ENCODE measurements at places on chromosomes 5 and 9.
A peak's percentile ranks its signal among the peaks of the same experiment; 100 is the strongest.

GRCh38 chr5:58149746-58150145 lies 310.1 kb downstream of the PLK2 start:
- DNase-seq: no peak

- no peak for DNase-seq
These were observed 188.2 kb downstream of the TRIO start for GRCh38 chr5:14331386-14331781.

GRCh38 chr5:14582797-14583137 lies 1.2 kb downstream of the OTULINL start:
- no peak for DNase-seq

DNA sequence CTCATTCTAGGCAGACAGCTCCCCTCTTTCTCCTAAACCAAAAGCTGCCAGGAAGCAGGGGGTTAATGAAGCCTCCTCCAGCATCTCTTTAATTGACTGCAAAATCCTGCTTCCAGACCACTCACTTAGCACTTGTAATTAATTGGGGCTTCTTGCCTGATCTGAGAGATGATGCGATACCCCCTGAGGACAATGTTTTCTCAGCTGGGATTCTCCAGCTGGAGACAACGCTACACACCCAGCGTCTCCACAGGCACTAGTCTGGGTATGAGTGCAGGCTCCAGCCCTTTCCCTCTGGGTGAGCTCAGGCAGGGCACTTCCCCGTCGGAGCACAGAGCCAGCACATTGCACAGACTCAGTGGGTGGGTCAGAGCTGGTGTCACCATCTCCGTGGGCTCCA lies 16.1 kb downstream of the CPLX2 start:
- DNase-seq: no peak

DNA sequence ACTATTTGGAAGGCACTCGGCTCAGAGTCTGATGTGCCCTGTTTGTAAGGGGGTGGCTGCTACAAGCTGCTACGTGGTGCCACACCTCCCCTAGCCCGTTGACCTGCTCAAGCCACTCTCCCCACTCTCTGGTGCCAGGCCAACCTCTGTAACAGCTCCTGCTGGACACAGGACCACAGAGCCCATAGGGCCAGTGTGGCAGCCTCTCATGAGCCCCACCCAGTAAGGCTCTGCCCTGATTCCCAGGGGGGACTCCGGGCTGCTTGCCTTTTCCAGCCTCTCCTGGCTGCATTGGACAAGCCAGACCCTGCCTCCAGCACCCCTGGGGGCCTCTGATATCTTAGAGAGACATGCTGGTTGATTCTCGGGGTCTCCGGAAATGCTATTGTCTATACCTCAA lies 53.3 kb upstream of the ANGPTL2 start:
- no peak for DNase-seq

- DNase-seq: peak; percentile 64
These were observed 240.4 kb upstream of the RAI14 start for GRCh38 chr5:34415559-34416198.

DNA sequence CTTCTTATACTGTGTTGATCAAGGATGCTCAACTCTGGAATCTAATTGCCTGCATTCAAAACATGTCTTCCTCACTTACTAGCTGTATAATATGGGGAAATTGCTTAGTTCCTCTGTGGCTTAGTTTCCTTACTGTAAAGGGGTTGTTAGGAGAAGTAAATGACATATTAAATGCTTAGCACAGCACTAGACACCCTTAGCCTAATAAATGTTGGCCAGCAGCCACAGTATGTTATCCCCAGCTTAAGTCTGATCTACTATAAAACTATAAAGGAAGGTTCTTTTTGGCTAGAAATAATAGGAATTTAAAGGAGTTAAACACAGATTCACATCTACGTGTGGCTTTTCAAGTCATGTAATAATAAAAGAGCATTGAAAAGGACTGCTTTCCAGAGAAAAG lies 232.4 kb downstream of the PCSK1 start:
- no peak for DNase-seq

DNA sequence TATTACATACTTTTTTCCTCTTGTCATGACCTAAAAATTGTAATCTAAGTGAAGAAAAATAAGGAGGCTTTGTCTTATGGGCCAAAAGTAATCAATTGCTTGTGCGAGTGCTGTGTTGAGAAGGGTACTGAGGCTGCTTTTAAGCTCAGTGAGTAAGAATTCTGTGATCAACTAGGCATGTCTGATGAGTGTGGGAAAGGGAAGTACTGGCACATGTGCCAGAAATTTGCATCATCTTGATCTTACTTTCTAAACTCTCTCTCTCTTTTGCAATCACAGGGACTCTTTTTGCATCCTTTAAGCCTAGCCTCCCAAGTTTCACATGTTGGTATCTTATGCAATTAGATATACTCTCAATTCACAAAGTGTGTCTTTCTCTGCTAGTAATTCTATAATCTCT lies 329.9 kb downstream of the KIF4B start:
- DNase-seq: no peak

DNA sequence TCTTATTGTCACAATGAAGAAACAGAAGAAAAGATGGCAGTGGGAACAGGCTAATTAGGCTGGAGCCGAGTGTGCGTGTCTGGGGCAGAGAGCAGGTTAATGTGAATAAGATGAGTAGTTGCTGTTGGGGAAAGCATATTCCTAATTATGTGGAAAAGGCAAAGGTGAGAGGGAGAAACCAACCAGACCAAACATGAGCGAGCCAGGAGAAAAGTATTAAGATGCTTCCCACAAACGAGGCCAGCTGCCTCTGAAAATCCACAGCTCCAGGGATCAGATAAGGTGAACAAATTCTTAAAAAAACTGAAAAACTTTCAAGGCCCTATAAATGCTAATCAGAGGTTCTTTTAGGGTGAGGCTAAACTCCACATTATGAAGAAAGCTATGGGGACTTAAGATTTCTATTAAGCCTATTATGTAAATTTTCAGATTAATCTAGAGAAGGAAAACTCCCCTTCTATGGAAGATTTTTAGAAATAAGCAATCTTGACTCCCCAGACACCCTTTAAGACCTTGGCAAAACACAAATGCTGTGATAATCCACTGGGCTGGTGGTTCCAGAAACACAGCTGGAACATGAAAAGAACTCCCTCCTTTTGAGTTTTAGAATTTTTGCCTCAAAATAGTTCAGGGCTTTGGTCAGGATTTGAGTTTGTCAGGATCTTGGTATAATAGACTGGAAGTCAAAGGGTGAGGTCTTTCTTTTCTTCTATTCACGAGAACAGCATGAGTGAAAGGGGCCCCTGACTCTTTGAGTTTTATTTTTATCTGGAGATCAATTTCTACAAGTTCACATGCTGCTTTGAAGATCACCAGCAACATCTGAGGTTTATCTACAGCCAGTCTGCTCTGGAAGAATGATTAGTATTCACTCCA lies 238.1 kb downstream of the SPOCK1 start:
- no peak for DNase-seq

GRCh38 chr5:168771678-168772077 lies 192.5 kb upstream of the PANK3 start:
- DNase-seq: no peak

- DNase-seq: no peak
These were observed 47.4 kb downstream of the SLC28A3 start for GRCh38 chr9:84293001-84293798.

DNA sequence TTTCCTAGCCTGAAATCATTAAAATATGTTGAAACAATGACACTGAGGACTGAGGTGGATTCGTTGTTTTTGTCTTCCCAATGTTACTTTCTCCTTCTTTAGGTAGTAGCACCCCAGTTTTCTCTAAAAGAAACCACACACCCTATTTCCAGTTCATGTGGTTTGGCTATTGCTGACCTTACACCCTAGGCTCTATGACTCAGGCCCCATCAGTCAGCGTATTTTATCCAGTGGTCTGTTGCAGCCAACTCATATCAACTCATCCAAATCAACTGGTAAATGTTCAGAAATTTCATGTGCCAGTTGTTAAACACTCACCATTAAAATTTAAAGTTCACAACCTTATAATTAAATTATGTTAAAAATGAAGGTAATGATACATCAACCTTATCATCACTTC lies 44.6 kb upstream of the NFIB start:
- DNase-seq: no peak

- no peak for DNase-seq
These were observed 32.1 kb downstream of the USP20 start for GRCh38 chr9:129867136-129868022.

DNA sequence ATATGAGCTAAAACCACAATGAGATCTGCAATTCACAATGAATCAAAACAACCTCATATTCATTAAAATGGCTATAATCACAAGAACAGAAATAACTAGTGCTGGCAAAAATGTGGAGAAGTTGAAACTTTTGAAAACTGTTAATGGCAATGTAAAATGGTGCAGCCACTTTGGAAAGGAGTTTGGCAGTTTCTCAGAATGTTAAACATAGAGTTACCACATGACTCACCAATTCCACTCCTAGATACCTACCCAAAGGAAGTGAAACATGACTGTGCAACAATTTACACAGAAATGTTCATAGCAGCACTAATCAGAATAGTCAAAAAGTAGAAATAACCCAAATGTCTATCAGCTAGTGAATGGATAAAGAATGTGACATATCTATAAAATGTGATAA lies 862.2 kb downstream of the DTWD2 start:
- peak; percentile 46 for DNase-seq

- DNase-seq: no peak
These were observed 88.4 kb downstream of the APBA1 start for GRCh38 chr9:69583645-69584234.

- no peak for DNase-seq
These were observed 51.2 kb upstream of the HSPA9 start for GRCh38 chr5:138626333-138626944.

- peak; percentile 93 for DNase-seq
These were observed 47.8 kb upstream of the ADAMTS2 start for GRCh38 chr5:179393078-179393477.

GRCh38 chr5:36240779-36241630 lies 720 bp downstream of the NADK2 start:
- DNase-seq: peak; percentile 71

- DNase-seq: no peak
These were observed 81.9 kb downstream of the RMI1 start for GRCh38 chr9:84062538-84062937.

GRCh38 chr9:3874449-3875360 lies 348.9 kb upstream of the RFX3 start:
- no peak for DNase-seq

- DNase-seq: no peak
These were observed 79.5 kb downstream of the RFX3 start for GRCh38 chr9:3446313-3446712.

- DNase-seq: no peak
These were observed 218.1 kb upstream of the NREP start for GRCh38 chr5:111975133-111975532.

DNA sequence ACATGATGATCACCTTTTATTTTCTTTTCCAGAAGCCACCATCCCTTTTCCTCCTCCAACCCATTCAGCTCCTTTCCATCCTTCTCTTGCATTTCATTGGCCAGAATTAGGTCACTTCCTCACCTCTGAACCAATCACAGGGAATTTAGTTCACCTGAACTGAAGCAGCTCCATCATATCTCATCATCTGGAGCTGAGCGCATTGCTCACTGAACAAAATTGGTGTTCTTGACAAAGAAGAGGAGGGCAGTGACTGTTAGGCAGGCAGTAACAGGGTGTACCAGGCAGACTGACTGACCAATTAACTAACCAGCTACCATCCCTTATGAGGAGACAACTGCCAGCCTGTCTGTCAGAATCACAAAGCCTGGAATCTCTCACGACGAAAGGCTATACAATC lies 1.8 kb upstream of the ZNF354A start:
- no peak for DNase-seq

GRCh38 chr5:20041326-20042274 lies 53.6 kb upstream of the CDH18 start:
- peak; percentile 8 for DNase-seq

GRCh38 chr5:43514471-43514815 lies 505 bp downstream of the C5orf34 start:
- peak; percentile 72 for DNase-seq

GRCh38 chr5:80368661-80369480 lies 39.0 kb upstream of the ZFYVE16 start:
- no peak for DNase-seq

GRCh38 chr5:135204151-135204600 lies 170.1 kb upstream of the PITX1 start:
- DNase-seq: no peak

- DNase-seq: no peak
These were observed 50.3 kb downstream of the RXRA start for GRCh38 chr9:134376386-134377142.

GRCh38 chr5:110463106-110463505 lies 263.4 kb downstream of the TMEM232 start:
- DNase-seq: peak; percentile 88

- DNase-seq: no peak
These were observed 469.2 kb upstream of the ZNF608 start for GRCh38 chr5:125215593-125215992.

DNA sequence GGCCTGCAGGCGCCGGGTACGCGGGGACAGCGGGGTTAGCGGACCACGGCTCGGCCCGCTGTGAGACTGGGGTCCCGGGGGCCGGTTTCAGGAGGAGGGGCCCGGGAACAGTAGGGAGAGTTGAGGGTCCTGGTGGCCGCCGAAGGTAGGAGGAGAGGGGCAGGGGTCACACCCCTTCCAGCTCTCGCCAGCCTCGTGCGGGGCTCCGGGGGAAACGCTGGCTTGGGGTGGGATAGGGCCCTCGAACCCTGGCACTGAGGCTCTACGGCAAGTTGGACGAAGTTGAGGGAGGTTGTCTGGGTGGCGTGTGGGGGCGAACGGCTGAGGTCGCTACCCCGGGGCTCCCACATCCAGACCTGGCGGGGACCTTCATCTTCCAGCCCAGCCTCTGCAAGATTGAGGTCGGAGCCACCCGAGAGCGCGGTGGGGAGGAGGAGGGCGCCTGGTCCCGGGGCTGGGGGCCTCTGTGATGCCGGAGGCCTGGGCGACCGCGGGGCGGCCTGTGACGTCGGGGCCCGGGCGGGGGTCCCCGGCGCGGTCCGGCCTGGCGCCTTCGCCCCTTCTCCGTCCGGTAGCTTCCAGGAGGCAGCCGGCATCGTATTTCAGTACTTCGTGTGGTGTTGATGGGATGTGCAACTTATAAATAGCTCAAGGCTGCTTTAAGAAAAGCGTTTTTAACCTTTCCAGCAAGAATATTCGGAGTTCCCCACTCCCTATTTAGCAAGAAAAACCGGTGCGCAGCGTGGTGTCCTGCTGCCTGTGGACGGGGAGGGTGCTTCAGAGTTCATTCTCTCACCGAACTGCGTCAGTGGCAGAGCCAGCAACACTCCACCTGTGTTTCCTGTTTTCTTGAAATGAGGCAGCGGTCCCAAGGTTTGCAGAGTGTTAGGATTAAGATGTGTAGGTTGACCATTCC lies 902 bp downstream of the HABP4 start:
- no peak for DNase-seq

GRCh38 chr5:33867241-33867640 lies 24.5 kb downstream of the ADAMTS12 start:
- DNase-seq: peak; percentile 26

DNA sequence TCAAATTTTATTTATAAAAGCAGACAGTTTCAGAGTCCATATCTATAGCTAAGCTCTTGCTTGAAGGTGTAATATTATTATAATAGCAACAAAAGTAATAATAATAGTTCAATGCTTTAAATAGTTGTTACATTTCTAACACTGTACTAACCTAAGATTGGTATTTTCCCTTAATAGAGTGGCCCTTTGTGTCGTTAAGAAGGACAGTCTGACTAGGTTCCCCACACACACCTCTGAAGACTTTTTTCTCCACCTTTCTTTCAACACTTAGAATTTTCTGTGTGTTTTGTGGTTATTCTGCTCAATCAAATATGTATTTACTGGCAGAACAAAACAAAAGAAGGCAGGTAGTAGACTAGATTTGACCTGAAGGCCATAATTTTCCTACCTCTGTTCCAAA lies 223.2 kb upstream of the ACO1 start:
- no peak for DNase-seq

Data from fibroblast of skin of back (primary cell).